Activated CD8-positive, alpha-beta T cell treated with anti-CD3 and anti-CD28 coated beads for 36 hours (primary cell): ENCODE measurements at places on chromosomes 1 and 21.

GRCh38 chr1:155174324-155175280 lies 953 bp downstream of the TRIM46 start:
- DNase-seq = peak; percentile 67

GRCh38 chr1:11938722-11939526 lies 4.4 kb downstream of the PLOD1 start:
- no peak for DNase-seq

DNA sequence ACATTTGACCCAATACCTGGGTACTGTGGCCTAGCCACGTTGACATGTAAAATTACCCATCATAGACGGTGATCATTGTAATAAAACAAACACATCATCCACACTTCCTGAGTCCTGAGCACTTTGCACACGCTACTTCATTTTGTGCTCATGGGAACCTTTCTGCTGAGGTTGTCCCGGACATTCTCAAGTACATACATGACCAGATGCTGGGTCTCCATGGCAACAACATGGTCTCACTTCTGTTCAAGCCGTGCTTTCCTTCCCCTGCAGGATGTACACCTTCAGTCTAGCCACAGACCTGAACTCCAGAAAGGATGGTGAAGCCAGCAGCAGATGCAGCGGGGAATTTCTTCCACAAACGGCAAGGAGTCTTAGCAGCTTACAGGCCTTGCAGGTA lies 22.7 kb downstream of the UBASH3A start:
- no peak for DNase-seq

- no peak for DNase-seq
Observed at GRCh38 chr1:94544706-94545490, 3.3 kb upstream of the F3 start.

DNA sequence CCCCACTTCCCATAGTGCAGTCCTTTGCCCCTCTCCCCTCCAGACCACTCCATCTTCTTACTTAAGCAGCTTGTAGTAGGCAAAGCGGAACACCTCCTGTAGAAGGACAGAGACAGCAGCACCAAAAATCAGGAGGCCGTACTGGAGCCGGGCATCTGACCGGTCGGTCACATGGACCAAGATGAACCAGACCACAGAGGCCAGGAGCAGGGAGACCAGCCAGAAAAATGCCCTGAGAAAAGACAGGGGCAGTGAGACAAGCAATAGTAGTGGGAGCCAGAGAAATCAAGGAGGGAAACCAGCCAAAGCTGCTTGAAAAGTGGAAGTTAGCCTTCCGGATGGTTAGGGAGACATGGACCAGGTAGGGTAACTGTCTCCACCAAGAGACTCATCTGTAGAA lies 920 bp downstream of the APH1A start:
- DNase-seq = no peak

DNA sequence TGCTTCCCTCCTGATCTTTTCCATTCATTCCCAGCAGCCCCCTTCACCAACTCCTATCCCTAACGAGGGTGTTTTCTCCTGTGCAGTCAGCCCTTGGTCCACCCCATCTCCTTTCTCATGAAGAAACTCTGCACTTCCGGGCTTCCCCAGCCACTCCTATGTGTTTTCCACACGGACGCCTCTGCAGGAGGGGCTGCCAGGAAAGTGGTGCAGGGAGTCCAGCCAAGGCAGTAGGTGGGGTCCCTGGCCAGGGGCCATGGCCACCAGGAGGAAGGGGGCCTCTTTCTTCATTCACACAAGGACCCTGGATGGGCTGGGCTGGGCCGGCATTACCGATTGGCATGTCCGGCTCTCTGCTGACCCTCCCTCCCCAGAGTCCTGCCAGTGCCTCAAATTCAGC lies 72.8 kb upstream of the EFHD2 start:
- no peak for DNase-seq

DNA sequence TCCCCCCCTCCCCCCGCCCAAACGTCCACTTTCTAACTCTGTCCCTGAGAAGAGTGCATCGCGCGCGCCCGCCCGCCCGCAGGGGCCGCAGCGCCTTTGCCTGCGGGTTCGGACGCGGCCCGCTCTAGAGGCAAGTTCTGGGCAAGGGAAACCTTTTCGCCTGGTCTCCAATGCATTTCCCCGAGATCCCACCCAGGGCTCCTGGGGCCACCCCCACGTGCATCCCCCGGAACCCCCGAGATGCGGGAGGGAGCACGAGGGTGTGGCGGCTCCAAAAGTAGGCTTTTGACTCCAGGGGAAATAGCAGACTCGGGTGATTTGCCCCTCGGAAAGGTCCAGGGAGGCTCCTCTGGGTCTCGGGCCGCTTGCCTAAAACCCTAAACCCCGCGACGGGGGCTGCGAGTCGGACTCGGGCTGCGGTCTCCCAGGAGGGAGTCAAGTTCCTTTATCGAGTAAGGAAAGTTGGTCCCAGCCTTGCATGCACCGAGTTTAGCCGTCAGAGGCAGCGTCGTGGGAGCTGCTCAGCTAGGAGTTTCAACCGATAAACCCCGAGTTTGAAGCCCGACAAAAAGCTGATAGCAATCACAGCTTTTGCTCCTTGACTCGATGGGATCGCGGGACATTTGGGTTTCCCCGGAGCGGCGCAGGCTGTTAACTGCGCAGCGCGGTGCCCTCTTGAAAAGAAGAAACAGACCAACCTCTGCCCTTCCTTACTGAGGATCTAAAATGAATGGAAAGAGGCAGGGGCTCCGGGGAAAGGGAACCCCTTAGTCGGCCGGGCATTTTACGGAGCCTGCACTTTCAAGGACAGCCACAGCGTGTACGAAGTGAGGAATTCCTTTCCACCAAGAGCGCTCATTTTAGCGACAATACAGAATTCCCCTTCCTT lies 158.1 kb downstream of the RUNX1 start:
- DNase-seq = no peak

- no peak for DNase-seq
Observed at GRCh38 chr1:172973424-172973823, 77.3 kb downstream of the TNFSF18 start.

- no peak for DNase-seq
Observed at GRCh38 chr1:169360415-169360814, 7.2 kb downstream of the NME7 start.

DNA sequence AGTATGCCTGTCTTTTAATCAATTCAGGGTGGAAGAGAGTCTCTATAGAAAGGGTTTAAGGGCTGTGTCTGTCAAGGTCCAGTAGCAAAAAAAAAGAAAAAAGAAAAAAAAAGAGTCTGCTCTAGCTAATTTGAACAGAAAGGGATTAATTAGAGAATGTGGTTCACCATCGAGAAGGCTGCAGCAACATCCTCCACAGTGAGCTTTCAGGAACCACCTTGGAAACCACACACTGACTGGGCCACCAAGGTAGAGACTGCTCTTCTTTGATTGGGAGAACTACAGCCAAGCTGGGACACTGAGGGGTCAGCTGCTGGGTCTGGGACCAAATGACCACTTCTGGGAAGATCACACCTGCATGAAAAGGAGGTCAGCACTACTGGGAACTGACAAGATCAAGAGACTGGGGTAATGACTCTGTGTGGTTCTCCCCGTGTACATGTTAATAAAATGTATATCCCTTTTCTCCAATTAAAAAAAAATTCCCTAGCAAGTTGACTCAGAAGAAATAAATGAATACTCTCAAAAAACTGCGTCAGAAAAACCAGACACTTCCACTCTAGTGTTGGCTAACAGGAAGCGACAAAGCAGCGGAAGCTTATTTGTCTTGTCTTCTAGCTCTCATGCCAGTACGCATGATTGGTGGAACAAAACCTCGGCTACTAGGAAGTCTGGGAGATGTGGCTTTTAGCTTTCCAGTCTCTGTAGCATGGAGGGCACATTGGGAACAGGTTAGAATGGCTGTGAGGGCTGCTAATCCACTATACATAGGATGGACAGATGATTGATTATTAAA lies 60.0 kb upstream of the IVNS1ABP start:
- DNase-seq = no peak

DNA sequence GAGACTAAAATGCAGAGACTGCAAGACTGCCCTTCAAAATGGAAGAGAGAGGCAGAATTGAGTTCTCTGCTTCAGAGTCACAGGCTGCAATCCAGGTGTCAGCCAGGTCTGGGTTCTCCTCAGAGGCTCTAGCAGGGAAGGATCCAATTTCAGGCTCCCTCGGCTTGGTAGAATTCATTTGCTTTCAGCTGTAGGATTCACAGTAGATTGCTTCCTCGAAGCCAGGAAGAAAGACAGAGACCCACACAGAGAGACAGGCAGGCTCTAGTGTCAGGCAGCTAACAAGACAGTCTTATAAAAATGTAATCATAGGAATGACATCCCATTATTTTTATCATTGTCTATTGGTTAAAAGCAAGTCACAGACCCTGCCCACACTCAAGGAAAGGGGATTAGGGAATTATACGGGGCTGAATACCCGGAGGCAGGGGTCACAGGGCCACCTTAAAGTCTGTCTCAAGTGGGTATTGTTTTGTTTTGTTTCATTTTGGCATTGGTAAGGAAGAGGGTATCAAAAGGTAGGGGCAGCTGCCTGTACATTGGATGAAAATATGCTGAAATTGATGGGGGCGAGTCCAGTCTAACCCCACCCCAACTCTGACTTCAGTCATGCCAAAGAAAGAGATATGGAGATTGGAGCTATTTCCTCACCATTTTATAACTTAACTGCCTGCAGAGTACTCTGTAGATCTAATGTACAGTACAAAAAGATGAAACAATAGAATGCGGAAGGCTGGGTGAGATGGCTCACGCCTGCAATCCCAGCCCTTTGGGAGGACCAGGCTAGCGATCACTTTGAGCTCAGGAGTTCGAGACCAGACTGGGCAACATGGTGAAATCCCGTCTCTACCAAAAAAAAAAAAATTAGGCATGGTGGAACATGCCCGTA lies 9.5 kb upstream of the TBCE start:
- no peak for DNase-seq
